NCI-H187 treated with DMSO at 0.1 percent for 48 hours (cell line): ENCODE measurements at places on chromosomes 16 and 17.

- DNase-seq: no peak
Measured at GRCh38 chr16:6611535-6611934, 721.1 kb upstream of the RBFOX1 start.

DNA sequence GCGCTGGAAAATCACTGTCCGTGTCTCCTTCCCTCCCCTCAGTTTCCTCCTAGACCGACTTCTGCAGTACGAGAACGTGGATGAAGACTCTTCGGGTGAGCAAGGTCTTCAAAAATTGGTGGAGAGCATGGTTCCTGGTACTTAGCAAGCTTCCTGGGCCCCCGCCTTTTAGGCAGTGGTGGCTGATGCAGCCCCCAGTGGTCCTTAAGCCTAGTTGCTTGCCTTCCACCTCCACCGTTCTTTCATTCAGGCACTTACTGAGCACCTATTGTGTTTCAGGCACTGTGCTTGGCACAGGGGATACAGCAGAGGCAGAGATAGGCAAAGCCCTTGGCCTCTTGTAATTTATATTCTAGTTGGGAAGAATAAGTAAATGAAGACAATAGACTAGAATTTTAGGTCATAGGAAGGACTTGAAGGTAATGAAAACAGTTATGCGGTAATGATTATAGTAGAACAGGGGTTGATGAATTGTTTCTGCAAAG, 767 bp downstream of the INO80E start:
- DNase-seq: no peak

DNA sequence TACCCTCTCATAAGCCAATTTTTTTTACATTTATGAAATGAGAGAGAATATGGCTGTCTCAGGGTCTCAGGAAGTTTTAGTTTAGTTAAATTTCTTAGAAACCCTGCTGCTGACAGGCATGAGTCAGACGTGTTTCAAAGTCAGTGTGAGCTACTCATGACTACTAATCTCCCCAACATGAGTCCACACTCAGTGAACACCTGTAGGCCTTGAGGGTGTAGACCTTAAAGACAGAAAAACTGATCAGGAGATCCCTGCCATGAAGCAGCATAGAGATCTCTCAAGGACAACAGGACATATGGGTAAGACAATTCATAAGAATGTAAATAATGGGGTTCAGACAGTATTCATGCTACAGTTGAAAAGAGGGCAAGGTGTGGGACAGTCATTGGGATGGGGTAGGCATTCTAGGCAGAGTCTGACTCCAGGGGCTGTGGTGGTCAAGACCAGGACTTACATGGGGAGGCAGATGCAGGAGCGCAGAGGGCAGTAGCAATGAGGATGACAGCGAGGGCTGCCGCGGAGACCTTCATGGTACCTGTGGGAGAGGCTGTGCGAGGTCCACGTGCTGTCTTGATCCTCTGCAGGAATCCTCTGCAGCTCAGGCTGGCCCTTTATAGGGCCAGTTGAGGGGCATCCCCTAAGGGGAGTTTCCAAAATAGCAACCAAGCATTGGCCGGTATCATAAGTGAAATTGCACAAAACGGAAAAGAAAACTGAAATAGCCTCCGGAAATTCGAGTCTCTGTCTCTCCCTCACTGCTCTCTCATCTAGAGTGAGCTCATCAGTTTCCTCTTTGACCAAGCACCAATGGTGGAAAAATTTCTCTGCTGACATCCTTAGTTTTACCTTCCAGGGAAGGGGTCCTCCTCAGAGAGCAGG, at the start of gene CCL5:
TSS of gene CCL5 (minus strand) at position 588 of the 882 bp plus-strand sequence.
- no peak for DNase-seq

- DNase-seq: no peak
Measured at GRCh38 chr17:12599186-12599920, 66.3 kb upstream of the MYOCD start.

GRCh38 chr16:88739977-88740726, 33.8 kb downstream of the CTU2 start:
- DNase-seq: no peak

GRCh38 chr17:63647065-63647725, 25.0 kb downstream of the MAP3K3 start:
- no peak for DNase-seq

- DNase-seq: no peak
Measured at GRCh38 chr17:55163408-55163807, 101.4 kb upstream of the HLF start.

GRCh38 chr17:48456589-48456988, 26.6 kb upstream of the SKAP1 start:
- no peak for DNase-seq

DNA sequence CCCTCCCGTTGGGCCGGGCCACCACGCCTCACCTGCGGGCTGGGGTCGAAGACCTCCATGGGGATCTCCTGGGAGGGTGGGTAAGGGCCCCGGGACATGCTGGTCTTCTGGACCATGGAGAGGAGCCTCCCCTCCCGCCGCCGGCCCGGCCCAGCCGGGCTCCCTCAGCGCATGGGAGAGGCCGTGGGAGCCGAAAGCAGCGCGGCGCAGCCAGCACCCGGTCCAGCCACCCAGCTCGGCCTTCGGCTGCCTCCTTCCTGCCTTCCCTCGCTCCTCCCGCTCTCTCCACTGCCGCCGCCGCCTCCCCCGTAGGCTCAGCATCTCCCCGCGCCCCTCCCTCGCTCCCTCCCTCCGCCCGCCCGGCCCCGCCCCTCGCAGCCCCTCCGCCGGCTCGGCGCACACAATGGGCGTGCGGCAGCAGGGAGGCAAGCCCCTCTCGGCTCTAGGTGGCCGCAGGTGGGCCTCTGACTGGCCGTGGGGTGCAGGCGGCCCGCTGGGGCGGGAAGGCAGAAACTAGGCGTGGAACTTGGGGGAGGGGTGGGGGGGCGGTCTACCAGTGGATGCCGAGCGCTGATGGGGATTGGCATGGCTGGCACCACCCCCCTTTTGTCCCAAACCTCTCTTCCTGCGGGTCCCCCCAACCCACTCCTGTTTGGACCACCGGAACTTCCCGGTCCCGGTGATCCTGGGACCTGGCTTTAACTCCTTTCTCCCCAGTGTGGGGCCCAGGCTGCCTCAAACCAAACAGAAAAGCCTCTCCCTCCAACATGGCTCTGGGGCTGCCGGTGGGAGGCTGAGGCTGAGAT, at the start of gene CACNB1:
TSS of gene CACNB1 (minus strand) at position 290 of the 806 bp plus-strand sequence. CDS start at position 116, 174 bp downstream.
- no peak for DNase-seq
